Hematopoietic multipotent progenitor cell treated with erythropoietin and hydrocortisone succinate and interleukin-3 and kit ligand, for 15 days (in vitro differentiated cells): ENCODE measurements at places on chromosomes 7 and 10.

GRCh38 chr7:106643216-106644000 lies 17.6 kb downstream of the CCDC71L start:
- no peak for DNase-seq

DNA sequence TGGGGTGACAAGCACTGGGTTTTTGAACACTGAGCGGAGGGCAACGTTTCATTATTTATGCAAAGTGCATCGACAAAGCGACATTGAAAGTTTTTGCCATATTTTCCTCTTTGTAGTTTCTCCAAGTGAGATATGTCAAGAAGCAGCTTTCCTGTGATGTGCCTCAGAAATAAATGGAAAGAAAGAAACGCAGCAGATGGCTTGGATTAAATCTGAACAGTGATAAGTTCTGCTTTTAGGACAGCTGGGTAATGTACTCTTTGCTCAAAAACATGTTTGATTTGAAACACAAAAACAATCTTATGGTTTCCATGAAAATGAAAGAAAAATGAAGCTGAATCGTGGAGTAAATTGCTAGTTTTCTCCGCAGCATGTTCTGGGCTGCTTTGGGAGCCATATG lies 166.3 kb downstream of the PTPRN2 start:
- DNase-seq, result no peak

DNA sequence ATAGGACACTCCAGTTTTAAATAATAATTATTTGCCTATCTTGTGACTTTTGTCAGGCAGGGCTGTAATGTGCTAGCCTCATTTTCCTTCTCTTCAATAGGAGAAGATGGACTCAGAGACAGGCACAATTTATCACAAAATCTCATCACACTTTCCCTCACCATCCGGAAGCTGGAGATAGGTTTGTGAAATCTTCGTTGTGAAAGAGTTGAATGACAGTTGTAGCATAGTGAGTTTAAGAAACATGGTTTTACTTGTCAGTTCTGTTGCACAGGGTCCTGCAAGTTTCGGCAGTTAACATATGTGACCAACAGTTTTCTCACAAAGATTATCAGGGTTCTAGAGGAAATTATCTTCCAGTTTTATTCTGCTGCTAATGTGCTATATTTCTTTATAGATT lies 37.7 kb upstream of the MAP3K8 start:
- no peak for DNase-seq

- no peak for DNase-seq
Measured at GRCh38 chr7:94080551-94080950, 76.4 kb upstream of the BET1 start.

GRCh38 chr10:51389415-51390321 lies 309.7 kb downstream of the CSTF2T start:
- DNase-seq, result peak; percentile 35

DNA sequence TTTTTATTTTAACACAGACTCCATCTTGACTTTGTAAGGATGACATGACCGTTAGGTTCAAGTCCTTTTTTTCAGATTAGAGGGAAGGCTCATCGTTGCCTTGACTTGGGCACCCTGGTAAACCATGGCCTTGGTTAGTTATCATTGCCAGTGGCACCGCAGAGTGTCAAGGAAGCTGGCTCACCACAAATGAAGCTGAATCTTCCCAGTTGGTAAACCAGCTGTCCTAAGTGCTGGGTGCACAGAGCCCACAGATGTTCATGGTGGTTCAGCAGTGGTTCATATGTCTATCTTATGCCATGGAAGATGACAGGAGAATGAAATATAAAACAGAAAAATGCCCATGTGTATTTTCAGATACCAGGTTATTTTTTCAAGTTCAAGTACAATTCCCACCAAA lies 273.6 kb downstream of the PLXDC2 start:
- DNase-seq, result no peak

DNA sequence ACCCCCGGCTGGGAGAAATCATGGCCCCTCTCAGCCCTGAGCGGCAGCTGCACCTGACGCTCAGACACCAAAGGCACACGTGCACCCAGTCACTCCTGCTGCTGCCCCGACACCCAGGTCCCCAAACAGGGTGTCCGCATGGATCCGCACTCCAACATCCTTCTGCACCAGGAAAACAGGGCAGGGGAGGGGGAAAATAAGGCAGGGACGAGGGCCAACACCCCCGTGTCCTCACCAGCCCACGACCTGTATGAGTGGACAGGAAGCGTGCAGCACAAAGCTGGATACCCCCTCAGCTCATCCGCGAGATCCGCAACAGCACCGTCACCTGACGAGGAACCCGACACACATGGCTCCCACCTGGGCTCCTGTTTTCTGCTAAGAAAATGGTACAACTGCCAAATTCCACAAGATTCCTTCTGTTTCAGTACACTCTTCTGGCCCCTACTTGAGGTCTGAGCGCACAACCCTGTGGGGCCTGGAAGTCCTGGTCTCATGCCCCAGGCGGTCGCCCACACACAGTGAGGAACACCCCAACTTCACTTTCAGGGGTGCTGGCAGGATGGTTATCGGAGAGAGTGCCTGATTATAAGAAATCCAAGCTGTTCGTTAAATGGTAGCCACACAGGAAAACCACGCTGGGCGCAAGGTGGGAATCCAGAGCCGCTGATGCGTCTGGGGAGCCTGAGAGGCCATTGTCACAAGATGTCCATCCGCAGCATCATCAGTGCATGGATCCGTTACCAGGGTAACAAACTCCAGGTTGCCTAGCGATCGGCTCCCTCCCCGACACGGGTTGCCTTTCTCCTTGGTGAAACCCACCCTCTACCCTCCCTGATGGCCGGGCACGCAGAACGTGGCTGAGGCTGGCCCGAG lies 63.6 kb downstream of the ZRANB1 start:
- DNase-seq, result no peak

GRCh38 chr7:66330961-66331360 lies 125.8 kb downstream of the TPST1 start:
- DNase-seq, result no peak

DNA sequence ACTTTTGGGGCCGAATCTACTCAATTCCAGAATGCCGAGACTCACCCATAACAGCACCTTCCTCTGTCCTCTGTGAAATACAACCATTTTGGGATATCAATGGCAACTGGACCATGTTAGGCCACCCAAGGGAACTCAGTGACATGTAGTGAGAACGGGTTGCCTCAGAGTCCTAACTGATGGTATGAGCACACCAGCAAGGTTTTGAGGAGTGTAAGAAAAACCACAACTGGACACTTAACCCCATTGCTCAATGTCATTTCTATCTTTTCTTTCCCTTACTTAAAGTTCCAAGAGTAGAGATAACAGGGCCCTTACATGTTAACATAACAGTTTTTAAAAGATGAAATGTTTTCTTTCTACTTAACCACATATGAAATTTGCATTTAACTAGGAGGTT lies 67.1 kb downstream of the TNS3 start:
- DNase-seq, result no peak

GRCh38 chr10:118832241-118832651 lies 77.5 kb upstream of the CACUL1 start:
- no peak for DNase-seq

DNA sequence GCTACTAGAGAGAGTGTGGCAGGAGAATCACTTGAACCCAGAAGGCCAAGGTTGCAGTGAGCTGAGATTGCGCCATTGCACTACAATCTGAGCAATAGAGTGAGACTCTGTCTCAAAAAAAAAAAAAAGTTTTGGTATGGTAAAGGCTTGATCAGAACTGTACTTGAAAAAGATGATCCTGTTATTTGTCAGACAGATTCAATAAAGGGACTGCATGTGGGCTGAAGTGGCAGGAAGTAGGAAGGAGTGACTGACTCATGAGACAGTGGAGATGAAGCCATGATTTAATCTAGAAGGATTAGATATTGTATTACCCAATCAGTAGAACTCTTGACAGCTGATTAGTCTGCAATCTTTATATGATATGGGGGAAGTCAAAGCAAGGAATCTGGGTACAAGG lies 2.7 kb upstream of the TMEM254 start:
- DNase-seq, result no peak

DNA sequence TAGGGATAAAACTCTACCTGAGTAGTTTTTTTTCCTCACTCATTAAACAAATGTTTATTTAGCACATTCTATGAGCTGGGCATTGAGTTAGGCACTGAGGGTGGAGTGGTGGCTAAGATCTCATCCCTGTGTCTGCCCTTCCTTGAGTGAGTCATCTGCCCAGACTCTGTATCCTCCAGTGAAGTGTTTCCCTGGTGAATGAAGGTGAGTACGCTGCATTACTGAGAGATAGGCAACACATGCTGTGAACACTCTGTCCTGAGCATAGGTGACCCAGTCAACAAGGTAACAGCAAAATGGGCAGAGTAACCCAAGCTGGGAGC lies 5.8 kb downstream of the PITX3 start:
- no peak for DNase-seq

GRCh38 chr10:78264361-78264760 lies 230.7 kb downstream of the RPS24 start:
- DNase-seq, result no peak

DNA sequence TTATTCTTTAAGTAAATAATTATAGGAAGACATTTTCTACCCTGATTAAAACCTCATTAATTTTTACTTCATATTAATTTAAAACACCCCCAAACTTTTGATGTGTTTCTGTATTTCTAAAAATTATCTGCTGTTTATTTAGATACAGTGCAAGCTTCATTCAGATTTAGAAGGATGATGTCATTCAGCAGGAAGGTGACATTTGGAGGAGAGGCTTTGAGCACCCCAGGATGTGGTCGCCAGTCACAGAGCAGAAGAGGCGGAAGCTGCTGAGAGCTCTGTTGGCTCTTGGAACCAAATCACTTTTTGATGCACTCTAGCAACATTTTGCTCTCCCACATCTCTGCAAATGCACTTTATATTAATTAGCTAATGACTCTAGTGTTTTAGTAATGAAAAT lies 233.9 kb upstream of the CACNA2D1 start:
- no peak for DNase-seq

DNA sequence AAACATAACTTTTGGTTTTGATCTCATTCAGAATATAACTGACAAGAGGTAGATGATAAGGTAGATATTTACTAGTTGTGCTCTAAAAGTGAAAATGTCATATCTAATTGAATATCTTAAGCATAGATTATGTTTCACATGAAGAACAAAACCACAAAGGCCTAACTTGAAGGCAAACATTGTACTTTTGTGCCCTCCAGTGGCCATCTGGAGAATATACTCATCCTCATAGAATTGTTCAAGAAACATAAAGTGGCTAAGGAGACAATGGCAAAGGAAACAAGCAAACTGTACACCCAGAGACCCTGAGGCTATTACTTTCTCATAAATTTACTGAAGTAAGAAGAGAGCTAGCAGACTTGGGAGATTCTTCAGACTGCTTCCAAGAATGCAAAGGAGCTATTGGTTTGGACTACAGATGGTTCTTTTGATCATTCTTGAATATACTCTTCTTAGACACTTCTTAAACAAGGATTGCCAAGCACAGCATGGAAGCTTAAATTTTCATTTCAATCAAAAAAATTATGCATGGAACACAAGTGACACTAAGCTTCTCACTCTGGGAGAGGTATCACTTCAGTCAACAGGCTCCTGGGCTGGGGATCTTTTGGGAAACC lies 98.2 kb upstream of the DKK1 start:
- peak; percentile 17 for DNase-seq

DNA sequence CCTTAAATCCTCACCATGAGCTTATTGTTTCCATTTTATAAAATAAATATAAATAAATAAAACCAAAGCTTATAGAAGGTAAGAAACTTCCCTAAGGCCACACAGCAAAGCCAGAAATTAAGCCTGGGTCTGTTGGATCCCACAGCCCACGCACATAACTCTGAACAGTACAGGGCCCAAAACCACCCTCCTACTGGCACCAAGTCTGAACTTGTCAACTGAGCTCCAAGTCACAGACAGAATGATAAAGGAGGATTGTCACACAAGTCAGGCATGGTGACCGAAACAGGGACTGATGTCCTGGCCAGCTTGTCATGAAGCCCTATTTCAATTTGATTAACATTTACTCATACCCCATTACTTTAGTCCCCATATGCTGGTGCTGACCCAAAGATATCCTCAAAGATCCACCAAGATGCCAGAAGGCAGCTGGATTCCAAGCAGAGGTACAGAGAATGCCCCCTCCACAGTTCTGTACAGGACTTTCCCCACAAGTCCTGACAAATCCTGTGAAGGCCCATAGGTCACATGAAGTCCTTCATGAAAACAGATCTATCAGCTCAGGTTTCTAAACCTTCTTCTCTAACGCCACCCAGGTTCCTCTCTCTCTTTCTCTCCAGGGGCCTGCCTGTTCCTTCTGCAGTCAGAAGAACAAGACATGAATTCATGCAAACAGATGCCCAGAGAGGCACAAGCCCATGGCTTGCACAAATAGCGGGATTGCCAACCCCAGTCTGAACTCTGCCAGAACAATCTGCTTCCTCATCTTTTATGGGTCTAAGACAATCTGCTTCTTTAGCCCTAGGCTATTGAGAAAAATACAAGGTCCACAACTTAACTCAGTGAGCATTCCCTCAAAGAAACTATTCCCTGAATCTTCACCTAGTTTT lies 60.9 kb downstream of the GLI3 start:
- DNase-seq, result no peak

DNA sequence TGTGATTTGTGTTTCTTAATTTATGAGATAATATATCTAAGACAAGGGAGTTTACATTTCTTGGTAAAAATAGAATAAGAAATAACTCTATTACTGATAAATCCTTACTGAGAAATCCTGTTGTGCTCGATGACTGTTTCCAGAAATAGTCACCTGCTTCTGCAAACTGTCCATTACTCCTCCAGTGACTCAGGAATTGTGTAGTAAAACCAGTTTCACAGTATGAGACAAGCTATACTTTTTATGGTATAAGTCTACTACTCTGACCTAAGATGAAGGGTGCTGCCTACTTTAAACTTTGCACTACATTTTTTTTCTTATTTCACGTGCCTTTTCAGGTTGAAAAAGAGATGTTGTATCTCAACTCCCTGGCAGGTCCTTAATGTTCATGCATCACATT lies 6.8 kb upstream of the ANKRD22 start:
- no peak for DNase-seq

DNA sequence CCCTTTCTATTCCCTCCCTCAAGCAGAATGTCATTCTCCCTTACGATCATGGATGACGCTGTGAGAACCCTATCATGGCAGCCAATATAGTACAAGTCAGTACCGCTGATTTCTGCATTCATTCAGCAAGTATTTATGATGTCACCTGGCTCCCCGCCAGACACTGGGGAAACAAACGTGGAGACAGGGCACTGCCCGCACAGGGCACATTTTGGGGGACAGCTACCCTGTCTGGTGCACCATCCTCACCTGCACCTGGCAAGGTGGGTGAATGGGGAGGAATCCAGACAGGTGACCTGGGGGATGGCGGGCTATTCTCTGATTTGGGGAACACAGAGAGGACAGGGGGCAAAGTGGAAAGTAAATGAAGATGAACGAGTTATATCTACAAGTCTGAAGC lies 28.4 kb downstream of the MKI67 start:
- no peak for DNase-seq
